ENCODE measurements at places on chromosomes 4 and X.

- DNase-seq: no peak
These were observed 43.1 kb upstream of the FGF2 start for GRCh38 chr4:122783301-122784215.

DNA sequence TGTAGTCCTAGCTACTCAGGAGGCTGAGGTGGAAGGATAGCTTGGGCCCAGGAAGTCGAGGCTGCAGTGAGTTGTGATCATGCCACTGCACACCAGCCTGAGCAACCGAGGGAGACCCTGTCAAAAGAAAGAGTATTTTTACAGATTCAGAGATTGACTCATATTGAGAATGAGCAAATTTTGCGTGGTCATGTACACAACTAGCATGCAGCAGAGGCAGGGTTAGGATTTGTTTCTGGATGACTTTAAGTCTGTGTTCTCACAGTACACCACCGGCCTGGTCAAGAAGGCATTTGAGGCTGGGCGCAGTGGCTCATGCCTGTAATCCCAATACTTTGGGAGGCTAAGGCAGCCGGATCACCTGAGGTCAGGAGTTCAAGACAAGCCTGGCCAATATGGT is 44.8 kb upstream of the CBR4 start:
- DNase-seq: no peak

DNA sequence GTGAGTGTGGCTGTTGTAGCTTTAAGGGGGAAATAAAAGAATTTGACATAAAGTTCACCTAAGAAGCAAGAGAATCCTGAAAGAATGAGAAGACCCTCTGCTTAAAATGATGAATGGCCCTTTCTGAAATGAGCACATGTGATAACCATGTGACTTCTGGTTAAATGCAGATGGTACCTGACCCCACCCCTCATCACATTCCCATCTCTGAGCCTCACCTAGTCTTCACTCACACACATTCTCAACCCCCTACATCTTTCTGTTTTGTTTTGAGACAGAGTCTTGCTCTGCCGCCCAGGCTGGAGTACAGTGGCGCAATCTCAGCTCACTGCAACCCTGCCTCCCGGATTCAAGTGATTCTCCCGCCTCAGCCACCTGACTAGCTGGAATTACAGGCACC is 31.5 kb downstream of the SEPTIN6 start:
- no peak for DNase-seq

- DNase-seq: no peak
These were observed 17.8 kb upstream of the RPL39 start for GRCh38 chrX:119809185-119809666.

GRCh38 chr4:98861100-98861884 is 67.6 kb downstream of the EIF4E start:
- DNase-seq: no peak

DNA sequence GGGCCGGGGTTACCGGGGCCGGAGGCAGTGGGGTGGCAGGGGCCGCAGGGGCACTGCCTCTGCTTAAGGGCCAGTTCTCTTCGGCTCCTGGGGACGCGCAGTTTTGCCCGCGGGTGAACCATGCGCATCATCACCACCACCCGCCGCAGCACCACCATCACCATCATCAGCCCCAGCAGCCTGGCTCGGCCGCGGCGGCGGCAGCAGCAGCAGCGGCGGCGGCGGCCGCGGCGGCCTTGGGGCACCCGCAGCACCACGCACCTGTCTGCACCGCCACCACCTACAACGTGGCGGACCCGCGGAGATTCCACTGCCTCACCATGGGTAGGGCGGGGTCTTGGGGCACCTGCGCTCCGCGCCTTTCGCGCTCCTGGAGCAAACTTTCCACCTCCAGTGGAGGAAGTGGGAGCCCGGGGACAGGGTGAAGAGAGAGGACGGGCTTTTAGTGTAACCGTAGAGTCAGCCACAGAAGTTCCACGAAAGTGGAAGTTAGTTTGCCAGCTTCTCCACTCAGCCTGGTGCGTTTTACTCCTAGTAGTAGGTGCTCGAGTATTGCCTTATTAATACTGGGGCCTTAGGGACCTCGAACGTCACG is 729 bp downstream of the GSX2 start:
- DNase-seq: no peak

DNA sequence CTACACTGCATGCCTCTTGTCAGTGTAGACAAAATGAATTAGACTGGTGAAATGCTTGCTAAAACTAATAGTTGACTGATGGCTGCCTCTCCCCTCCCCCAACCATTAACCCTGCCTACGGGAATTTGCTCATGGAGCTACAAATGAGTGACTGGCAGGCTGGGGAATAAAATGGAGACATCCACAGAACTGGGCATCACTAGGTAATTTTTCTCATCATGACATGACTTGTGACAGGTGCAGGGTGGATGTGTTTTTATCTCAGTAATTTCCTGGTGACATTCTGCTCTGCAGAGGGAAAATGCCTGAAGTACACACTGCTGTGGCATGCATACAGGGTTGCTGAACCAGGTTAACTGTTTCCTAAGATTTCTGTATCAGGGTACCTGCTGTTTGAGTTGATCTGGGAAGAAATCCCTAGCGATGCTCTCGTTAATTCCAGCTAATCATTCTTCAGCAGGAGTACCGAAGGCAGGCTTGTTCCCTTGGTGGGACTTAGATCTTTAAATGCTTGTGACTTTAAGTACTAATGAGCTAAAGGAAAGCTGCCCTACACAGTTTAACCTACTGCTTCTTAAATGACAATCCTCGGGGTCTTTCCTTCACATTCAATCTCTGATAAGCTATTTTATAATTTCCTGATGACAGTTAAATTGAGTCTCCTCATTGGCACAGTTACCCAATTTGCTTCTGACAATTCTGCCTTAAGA is 376.3 kb upstream of the LCORL start:
- DNase-seq: no peak

GRCh38 chr4:39319676-39320075 is 46.5 kb downstream of the RFC1 start:
- no peak for DNase-seq

- no peak for DNase-seq
These were observed 13.4 kb upstream of the SNX12 start for GRCh38 chrX:71081330-71082123.

DNA sequence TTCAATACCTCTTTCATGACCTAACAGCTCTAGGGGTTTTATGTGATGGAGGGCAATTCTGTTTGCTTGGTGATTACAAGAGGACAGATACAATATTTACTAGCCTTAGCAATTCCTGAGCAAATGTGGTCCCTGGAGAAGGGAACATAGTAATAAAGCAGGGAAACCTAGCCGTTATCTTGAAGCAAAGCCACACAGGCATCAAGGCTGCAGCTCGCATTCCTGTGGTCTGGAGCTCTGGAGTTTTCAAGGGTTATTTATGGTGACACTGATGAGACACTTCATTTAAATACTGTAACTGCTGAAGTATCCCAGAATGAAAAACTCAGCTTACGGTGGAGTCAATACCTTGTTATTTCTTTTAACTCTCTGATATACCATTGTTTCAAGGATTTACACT is 66.8 kb downstream of the AFF2 start:
- DNase-seq: no peak

GRCh38 chrX:8730812-8731558 is 952 bp downstream of the ANOS1 start:
- DNase-seq: no peak

GRCh38 chr4:4981427-4981826 is 37.8 kb downstream of the CYTL1 start:
- no peak for DNase-seq

GRCh38 chr4:6123976-6124375 is 76.4 kb downstream of the JAKMIP1 start:
- no peak for DNase-seq

GRCh38 chr4:53601251-53601764 is 10.0 kb upstream of the LNX1 start:
- DNase-seq: no peak

DNA sequence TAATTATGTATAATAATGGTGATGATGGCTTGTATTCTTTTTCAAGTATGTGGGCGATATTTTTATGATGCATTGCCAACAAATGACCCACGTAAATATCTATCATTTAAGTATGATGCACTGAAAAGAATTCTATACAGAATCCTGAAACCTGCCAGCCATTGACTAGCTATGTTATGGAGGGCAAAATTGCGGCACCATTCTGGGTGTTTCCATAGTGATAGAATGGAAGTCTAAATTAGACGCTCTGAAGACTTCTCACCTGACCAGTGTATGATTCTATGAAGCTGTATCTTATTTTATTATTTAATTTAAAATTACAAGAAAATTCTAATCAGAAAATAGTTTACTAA is 677 bp upstream of the CENPC start:
- DNase-seq: no peak

DNA sequence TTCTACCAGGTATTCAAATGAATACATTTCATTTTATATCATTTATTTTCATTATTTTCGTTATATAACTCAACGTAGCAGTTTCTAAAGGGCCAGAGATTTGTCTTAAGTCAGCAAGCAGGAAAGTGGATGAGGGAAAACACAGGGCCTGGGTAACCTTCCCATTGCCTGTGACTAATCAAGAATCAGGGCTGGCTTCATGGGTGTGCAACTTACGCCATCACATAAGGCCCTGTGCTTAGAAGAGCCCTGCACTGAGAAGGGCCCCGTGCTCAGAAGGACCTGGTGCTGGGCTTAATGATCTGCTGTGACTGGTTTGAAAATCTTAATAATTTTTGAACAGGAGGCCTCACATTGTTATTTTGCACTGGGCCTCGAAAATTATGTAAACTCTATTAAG is 65.4 kb upstream of the FAM9C start:
- DNase-seq: no peak

GRCh38 chr4:76896614-76897535 is 1.1 kb downstream of the SOWAHB start:
- no peak for DNase-seq

GRCh38 chrX:15511563-15511962 is 11.0 kb downstream of the BMX start:
- DNase-seq: no peak

- DNase-seq: no peak
These were observed 37.2 kb upstream of the PAPSS1 start for GRCh38 chr4:107757283-107757682.

DNA sequence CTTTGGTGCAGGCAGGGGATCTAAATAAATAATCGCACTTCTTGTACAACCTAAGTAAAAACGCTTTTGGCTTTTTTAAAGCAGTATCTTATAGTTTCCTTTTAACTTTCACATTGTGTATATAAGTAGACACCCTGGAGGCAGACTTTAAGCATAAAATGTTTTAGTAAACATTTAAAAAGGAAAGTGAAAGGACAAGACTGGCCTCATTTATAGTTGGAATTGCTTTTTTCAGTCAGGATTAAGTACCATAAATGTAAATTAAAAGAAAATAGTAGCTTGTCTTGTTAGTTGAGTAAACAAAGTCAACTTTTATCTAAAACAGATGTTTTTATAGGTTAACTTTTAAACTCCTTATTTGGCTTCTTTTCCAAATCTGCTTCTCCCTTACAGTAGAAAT is 39.7 kb downstream of the PTPN13 start:
- DNase-seq: no peak

- no peak for DNase-seq
These were observed 894.2 kb upstream of the INTU start for GRCh38 chr4:126738527-126738923.

DNA sequence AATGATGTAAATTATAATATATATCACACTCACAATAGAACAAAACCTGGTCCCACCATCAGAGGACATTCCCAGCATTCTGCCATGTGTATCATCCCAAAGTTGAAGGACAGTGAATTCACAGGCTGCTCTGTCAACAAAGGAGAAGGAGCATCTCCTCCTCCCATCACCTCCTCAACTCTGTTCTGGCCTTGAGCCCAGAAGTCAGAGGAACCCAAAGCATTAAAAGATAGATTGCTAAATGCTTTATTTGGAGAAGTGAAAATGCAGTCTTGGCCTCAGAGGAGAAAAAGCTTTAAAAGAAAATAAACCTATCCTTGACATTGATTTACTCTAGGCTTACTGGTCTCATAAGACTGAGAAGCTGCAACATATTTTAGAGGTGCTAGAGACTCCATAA is 268.8 kb upstream of the RASGEF1B start:
- no peak for DNase-seq

DNA sequence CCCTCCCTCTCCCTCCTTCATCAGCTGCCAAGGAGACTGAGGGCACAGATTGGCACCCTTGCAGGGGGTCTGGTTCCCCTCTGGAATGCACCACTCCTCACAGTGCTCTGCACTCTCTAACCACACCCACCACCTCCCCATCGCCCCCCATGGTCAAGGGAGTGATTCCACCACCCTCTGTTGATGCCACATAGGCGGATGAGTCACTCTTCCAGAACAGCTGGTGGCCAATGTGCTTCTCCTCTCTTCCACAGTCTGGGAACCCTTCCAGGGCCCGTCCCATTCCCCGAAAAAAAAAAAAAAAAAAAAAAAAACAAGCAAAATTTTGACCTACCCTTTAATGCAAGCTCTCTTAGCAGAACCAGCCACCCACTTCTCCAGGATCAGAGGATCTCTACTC is 341.3 kb upstream of the KLF3 start:
- no peak for DNase-seq

DNA sequence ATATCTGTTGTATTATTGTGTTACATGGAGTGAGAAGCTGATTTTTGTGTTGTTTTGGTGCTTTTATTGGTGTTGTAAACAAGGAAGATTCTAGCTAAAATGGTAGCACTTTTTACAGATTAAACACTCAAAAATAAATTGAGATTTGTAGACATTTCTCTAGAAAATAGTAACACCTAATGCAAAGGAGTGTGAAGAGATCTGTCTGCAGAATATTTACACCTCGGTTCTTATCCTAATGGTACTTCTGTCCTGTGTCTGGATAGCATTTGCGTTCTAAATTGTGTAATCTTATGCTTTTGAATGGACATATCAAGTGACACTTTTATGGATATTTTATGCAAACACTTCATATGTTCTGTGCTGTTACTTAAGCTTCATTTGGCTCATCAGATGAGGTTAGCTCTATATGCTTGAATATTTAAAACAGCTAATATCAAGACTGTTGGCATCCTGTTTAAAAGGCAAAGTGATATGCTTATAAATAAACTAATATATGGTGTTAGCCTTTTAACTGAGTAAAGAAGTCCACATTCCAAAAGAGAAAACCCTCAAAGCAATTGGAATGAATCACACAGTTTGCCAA is 6.0 kb downstream of the PCDH7 start:
- DNase-seq: no peak

- no peak for DNase-seq
These were observed 517.5 kb upstream of the GRIA3 start for GRCh38 chrX:122666601-122667000.

DNA sequence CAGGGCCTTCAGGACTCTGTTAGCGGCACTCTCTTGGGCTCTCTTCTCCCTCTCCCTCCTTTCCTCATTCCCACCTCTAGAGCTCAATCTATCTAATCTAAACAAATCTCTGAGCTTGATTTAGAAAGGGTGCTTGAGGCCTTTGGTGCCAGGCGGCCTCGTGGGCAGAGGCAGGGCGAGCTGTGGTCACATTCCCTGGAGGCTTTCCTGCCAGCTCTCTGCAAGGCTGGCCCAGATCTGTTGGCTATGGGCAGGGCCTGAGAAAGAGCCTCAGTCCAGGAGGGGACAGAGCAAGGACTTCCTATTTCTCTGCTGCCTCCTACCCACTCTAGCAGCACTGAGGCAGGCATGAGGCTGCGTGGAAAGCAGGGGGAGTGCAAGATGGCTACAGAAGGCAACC is 38.6 kb downstream of the PJA1 start:
- no peak for DNase-seq

GRCh38 chr4:11005300-11005699 is 320.7 kb upstream of the CLNK start:
- no peak for DNase-seq
